ENCODE measurements at places on chromosomes 1 and 21.

GRCh38 chr1:193320270-193320669 lies 133.9 kb upstream of the B3GALT2 start:
- DNase-seq: no peak

- DNase-seq: no peak
Measured at GRCh38 chr1:100130552-100131077, 2.1 kb downstream of the SASS6 start.

- peak; percentile 96 for DNase-seq
Measured at GRCh38 chr1:183635606-183636333, at the start of gene ARPC5. TSS of gene ARPC5 (minus strand) at chr1:183635783. CDS start at chr1:183635659, 124 bp downstream.

DNA sequence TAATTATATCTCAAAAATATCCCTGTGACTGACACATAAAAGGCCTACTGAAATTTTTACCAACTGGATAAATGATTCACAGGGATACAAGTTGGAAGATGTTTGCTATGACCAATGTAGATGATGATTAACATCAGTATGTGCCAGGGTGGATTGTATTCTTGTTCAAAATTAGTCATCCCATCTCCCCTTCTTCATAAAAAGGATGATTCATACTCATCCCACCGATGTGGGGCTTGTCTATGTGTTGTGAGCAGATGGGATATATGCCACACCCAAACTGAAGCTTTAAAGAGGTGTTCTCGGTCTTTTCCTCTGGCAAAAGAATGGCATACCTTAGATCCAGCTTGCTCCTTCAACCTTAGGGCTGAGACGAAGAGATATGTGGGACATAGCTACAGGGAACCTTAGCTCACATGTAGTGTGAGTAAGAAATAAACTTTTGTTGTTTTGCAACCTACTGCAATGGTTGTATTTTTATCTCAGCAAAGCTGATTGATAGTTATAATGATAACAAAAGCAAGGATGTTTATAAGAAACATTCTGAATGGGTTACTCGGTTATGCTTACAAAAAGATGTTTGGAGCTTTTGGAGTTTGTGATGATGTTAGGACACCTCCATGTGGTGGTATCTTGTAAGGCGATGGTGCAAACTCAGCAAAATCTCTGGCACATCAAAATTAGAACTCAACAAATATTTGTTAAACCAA lies 29.4 kb downstream of the SPATA17 start:
- no peak for DNase-seq

DNA sequence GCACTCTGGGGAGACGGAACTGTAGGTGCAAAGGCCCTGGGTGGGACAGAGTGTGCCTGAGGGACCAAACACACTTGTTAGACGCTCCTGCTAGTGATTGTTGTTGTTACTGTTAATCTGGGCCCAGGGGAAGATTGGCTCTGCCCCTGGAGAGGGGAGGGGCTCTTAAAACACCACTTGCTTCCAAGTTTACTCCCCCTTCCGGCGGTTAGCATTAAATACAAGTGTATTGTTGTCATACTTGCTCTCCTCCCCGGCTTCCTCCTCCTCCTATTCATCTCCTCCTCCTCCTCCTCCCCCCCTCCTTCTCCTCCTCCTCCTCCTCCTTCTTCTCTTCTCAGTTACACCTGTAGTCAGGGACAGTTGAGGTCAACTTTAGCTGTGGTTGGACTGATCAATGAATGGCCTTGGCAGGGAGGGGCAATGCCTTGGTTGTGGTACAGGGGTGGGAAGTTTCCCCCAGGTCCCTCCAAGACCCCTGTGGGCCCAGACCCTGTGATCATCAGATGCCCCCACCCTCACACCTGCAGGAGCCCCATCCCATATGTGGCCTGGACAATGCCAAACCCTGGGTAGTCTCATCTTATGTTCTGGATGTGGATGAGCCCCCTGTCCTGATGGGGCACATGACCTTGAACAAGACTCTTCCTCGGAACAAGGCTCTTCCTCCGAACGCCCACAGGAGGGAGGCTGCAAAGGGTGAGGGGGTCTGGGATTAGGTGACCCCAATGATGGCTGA lies 217.3 kb downstream of the PTPRU start:
- no peak for DNase-seq

DNA sequence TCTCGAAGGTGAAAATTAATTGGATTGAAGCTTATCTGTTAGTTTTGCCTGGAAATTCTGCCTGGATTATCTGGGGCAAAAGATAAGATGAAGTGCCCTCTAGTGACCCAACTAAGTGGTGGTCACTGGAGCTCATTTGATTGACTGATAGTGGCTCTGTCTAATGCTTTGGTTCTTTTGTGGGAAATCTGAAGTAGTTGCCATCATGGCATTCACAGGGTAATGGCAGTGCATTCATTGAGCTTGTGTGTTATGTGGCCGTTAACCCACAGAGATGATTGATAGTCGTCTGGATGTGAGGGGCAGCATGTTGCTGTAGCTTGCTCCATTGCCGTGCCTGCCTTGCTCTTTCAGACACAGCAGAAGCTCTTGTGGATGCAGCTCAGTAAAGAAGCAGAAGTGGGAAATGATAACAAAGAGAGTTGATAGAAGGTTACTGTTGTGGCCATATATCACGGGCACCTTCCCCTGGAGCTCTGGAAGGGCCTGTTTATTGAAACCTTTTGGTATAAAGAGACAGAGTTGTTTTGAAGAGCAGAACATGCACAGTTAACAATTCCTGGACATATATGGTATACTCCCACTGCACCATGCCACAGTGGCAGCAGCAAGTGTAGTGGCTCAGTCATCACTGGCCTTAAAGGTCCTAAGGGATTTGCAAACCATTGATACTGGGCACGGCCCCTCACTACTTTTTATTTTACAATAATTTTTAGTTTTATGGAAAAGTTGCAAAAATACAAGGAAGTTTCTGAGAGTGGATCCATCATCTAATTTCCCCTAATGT lies 42.0 kb downstream of the CXADR start:
- DNase-seq: no peak

- DNase-seq: no peak
Measured at GRCh38 chr21:46386734-46387088, 62.8 kb downstream of the PCNT start.

DNA sequence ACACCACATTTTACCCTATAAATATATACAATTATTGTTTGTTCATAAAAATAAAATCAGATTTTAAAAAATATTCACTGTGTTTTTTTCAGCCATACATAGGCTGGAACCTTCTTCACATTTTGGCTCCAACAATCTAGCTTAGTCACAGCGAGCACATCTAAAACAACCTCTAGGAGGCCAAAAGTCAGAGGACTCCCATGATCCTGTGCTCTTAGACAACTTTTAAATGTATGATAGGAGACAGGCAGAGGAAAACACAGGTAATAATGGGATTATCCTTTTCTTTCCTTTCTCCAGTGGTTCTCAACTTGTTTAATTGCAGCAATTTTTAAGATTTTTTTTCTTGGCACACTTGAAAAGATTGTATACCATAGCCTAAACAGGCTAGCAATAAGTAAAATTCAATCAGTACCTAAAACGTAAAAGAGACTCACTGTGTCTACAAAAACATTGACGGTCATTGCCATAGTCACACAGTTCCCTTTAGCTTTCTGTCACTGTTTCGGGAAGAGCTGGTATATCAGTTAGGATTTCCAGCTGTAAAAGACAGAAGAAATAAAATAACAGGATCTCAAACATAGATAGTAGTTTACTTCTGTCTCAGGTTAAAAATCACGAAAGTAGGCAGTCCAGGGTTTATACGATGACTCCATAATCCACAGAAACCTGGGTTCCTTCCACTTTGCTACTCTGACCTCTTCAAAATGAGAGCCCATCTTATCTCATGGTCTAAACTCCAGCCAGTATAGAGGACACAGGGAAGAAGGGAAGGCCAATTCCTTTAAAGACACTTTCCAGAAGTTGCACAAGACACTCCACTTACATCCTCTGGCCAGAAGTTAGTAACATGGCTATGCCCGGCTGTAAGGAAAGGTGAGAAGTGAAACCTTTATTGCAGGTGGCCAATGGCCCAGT lies 39.2 kb upstream of the CR1L start:
- no peak for DNase-seq

GRCh38 chr1:241475671-241476070 lies 43.9 kb downstream of the FH start:
- no peak for DNase-seq

- DNase-seq: no peak
Measured at GRCh38 chr1:100718581-100718980, 961 bp upstream of the VCAM1 start.

GRCh38 chr1:79549201-79549600 lies 542.7 kb upstream of the ADGRL4 start:
- no peak for DNase-seq

DNA sequence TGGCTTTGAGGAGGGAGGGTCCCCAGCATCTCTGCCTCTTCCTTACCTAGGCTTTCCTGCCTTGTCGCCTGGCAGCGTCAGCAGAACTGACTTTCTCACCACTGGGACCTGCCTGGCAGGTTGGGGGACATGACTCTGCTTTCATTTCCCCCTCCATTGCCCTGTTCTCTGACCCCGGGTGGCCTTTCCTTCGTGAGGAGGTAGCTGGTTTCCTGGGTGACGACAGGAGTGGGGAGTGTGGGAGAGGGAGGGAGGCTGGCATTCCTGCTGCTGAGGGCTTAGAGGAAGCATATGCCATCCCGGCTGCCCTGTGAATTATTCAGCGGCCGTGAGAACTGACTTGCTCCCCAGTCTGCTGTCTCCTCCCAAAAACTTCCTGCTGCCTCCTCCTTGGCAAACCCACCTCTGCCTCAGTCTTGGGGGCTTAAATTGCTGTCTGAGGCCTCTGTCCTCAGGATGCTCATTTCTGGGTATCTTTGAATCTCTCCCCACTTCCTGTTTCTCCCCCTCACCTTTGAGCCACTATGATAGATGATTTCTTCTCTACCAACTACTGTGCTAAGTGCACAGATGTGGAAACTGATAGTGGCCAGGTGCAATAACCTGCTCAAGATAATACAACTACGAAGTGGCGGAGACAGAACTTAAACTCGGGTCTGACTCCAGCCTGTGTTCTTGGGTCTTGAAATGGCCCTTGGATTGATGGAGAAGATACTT lies 182.0 kb upstream of the CSF3R start:
- DNase-seq: no peak

GRCh38 chr1:108000620-108001111 lies 35.7 kb upstream of the VAV3 start:
- DNase-seq: no peak

GRCh38 chr1:202069662-202070061 lies 53.1 kb upstream of the GPR37L1 start:
- DNase-seq: no peak

- DNase-seq: no peak
Measured at GRCh38 chr21:38468989-38469388, 29.3 kb downstream of the ERG start.

DNA sequence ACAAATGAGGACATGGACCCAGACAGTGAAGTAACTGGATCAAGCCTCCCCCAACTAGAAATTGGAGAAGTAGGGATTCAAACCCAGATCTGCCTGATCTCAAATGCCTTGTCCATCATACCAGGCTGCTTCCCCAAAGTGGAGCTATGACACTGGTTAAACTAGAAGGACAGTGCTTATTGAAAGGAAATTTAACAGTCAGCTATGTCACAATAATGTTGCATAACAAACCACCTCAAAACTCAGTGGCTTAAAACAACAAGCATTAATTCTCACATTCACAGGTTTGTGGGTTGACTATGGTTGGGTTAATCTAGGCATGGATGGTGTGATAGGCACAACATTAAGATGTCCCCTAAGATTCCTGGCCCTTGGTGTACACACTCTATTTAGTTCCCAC lies 107.1 kb downstream of the TAS1R2 start:
- no peak for DNase-seq

- DNase-seq: no peak
Measured at GRCh38 chr1:156905651-156906050, 12.1 kb downstream of the PEAR1 start.

GRCh38 chr1:227298512-227299240 lies 19.6 kb downstream of the CDC42BPA start:
- DNase-seq: no peak

DNA sequence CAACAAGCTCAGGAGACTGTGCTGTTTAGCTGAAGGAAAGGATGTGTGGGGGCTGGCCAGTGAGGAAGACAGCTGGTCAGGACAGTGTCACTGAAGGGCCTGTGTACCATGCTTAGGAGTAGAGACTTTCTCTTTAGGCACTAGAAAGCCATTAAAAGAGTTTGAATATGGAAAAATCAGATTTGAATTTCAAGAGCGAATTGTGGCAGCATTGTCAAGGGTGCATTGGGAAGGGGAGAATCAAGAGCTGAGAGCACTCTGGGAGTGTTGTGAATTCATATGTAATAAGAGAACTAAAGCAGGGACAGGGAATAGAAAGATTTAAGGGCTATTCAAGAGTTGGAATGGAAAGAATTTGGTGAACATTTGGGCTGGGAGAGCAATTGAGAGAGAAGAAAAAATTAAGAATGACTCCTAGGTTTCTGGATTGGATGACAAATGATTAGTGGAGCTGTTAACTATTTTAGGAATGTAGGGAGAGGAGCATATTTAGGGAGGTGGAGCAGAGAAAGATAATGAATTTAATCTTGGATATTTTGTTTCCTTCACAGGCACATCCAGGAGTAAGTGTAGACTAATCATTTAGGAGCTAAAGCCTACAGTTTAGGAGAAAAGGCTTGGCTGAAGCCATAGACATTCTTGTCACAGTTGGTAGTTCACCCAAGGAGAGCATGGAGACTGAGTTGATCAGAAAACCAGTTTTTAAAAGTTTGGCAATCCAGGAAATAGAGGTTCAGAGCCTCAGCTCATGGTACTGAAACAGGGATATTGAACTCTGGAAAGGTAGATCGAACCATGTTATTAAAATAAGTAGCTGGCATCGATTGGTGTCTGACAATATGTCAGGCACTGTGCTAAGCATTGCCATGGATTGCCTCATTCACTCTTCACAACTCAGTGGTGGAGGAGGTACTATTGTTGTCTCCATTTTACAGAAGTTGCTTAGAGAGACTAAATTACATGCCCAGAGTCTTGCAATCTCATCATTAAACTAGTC lies 23.1 kb upstream of the TOR3A start:
- no peak for DNase-seq

DNA sequence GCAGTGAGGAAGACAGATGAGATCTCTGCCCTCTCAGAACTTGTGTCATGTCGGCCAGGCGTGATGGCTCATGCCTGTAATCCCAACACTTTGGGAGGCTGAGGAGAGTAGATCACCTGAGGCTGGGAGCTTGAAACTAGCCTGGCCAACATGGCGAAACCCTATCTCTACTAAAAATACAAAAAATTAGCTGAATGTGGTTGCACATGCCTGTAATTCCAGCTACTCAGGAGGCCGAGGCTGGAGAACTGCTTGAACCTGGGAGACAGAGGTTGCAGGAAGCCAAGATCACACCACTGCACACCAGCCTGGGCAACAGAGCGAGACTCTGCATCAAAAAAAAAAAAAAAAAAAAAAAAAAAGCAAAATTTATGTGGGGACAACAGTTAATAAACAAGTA lies 40.9 kb upstream of the RALGPS2 start:
- DNase-seq: no peak

- DNase-seq: no peak
Measured at GRCh38 chr1:101379950-101380349, 143.1 kb downstream of the S1PR1 start.
